HEK293T (cell line): ENCODE measurements at places on chromosomes 4 and X.
A peak's percentile ranks its signal among the peaks of the same experiment; 100 is the strongest.

DNA sequence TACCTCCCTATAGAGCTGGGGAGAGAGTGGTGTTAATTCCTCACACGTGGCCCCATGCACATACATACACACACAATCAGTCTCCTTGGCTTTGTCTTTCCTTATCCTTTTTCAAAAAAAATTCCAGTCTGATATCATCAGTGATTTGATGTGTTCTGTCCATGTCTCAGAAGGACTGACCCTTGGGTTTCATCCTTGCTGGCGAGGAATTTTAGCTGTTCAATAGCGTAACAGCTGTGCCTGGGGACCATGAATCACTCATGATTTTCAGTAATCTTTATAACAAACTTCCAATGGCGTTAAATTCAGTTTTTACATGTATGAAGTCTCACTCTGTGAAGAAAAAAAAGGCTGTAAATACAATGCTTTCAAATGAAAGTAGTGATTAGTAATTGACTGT, 204.6 kb downstream of the RBMX2 start:
- DNase-seq: no peak

DNA sequence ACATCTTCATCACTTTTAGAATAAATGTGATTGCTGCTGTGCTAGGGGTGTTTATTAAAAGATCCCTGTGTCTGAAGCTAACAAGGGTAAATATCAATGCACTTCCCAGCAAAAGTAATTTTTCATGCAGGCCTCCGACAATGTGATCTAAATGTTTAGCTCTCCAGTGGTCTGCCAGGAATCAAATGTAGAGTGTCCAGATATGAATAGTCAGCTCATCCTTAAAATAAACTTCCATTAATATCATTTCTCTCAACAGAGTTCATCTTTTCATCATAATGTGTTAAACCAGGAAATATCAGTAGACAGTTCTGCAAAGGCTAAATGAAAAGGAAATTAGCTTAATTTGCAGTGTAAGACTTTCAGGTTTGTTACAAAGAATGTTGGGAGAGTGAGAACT, 102.2 kb upstream of the EGFL6 start:
- no peak for DNase-seq

DNA sequence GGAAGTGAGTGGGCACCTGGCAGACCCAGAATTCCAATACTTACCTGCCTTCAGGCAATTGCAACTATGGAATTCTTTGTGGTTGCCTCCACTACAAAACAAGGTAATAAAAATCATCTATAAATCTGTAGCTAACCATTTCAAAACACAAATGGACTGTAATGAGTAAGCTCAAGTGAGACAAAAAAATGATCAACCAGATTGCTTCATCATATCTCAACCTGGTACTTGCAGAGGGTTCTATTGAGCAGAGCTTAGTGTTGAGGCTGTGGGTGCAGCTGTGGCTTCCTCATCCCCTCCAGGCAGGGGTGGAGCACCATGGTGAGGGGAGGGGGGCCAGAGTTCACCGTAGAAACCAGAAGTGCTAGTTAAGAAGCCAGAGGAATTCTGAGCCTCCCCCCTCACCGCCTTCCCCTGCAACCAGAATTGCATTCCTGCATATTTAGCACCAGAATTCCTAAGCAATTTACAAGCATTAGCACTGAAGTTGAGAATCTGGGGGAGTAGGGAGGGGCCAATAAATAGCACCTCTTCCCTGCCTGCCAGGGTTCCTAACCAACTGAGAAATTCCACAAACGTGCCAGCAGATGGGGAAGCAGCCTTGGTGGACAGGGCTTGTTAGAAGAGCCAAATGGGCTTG, 11.5 kb downstream of the CTAG1A start:
- DNase-seq: peak; percentile 4

DNA sequence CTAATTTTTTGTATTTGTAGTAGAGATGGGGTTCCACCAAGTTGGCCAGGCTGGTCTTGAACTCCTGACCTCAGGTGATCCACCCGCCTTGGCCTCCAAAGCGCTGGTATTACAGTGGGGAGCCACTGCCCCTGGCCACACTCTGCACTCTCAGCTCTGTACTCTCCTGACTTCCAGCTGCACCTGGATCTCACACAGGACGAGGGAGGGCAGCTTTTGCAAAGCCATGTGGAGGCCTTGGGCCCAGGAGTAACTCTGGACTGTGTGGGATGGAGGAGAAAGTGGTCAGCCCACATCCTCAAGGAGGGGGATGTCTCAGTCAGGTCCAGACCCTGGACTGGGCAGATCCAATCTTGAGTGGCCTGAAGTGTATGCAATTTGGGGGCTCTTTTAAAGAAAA, 23.0 kb downstream of the NAT8L start:
- DNase-seq: no peak

- no peak for DNase-seq
Observed at GRCh38 chrX:41895826-41896225, 27.5 kb downstream of the CASK start.

- DNase-seq: no peak
Observed at GRCh38 chrX:44903830-44904530, 31.0 kb downstream of the KDM6A start.

GRCh38 chrX:131745942-131746489, 202.1 kb downstream of the OR13H1 start:
- no peak for DNase-seq

DNA sequence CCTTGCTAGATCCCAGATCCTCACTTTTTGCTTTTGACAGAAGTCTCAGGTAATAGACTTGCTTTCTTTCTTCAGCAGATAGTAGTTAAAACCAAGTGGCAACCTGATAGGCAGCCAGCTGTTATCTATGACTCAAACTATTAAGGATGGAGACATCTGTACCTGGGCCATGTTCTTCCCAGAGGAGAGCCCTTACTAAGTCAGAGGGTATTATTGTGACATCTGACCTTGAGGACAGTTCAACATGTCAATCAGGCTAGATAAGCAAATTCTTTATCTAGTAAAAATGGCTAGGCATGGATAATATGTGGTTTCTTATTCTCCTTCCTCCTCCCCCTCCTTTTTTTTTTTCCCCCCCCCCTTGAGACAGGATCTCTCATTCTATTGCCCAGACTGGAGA, 39.2 kb downstream of the TRIM2 start:
- DNase-seq: no peak

DNA sequence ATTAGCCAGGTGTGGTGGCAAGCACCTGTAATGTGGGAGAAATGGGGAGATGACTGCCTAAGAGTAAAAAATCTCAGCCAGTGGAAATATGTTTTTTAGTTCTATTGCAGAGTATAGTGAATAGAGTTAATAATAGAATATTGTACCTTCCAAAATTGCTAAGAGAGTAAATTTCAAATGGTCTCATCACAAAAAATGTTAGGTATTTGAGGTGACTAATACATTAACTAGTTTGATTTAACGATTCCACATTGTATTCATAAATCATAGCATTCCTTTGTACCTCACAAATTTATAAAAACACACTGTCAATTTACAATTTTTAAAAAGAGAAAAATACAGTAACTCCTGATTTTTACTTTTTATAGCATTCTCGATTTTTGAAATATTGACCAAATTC, 681.5 kb upstream of the EPHA5 start:
- DNase-seq: no peak

GRCh38 chr4:6942238-6942800, 32.7 kb downstream of the TBC1D14 start:
- no peak for DNase-seq

DNA sequence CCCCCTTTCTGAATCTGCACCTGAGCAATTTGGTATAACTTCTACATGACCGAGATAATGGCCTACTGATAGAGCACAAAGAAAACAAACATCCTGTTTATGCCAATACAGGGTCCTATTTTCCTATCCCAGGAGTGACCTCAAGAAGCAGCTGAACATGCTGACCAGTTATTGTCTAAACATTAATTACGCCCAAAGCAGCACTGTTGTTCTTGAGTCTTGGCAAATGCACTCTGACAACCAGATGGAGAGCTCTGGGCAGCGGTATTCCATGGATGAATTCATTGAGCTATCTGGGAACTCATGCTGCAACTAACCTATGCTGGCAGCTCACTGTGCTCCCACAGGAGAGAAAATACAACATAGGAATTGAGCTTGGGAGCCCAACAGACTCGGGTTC, 52.6 kb downstream of the PCYT1B start:
- no peak for DNase-seq

GRCh38 chr4:17187003-17187402, 288.6 kb upstream of the LDB2 start:
- DNase-seq: no peak

DNA sequence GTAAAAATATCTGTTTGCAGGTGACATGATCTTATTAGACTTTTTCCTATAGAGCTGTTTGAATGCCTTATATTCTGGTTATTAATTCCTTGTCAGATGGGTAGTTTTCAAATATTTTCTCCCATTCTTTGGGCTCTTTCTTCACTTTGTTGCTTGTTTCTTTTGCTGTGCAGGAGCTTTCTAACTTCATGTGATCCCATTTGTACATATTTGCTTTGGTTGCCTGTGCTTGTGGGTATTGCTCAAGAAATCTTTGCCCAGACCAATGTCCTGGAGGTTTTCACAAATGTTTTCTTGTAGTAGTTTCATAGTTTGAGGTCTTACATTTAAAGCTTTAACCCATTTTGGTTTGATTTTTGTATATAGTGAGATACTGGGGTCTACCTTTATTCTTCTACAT, 63.0 kb downstream of the MAGED1 start:
- DNase-seq: no peak

GRCh38 chr4:139603576-139604410, 47.8 kb upstream of the SETD7 start:
- DNase-seq: peak; percentile 61

DNA sequence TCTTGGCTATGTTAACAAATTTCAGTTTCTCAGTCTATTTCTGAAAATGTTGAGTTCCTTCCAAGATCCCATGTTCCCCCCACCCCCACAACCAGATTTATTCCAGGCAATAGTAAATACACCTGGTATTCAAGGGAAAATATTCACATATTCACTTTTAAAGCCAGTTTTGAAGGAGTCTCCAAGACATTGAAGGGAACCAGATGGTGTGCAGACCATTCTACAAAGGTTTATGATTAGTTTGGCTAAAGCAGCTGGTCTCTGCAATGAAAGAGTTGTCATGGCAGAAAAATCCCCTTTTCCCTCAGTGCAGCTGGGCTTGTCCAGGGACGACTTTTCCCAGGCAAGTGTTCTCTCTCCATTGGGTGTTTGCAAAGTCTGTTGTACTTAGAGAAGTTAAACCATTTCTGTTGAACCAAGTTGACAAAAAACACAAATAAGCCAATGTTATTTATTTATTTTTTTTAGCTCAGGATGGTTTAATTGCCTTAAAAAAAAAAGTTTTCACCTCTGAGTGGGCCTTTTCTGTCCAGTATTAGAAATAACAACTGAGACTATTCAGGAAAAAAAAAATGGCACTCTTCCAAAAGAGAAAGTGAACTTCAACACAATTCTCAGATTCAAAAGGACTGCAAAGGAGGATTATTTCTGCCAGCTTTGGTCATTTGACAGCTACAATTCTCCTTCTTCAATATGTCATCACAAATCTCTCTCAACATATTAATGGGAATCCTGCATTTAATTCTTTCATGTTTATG, 410.6 kb downstream of the IL1RAPL1 start:
- no peak for DNase-seq

GRCh38 chrX:124925681-124926080, 394.0 kb upstream of the TEX13C start:
- DNase-seq: no peak

DNA sequence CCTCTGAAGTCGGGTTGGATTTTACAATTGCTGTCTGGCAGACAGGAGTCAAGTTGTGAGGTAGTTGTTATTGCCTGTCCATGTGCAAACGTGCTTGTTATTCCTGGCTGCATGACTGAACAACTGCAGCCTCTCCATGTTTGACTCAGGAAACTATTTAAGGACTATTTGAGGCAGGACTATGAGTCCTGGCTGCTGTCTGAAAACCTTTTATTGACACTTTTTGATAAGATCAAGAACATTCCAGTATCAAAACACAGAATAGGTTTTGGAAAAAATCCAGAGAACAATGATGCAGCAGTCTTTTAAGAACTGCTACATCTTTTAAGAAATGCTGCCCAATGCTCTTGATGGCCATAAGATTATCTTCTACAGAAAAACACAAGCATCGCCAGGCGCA, 10.0 kb upstream of the SPRY1 start:
- DNase-seq: no peak

DNA sequence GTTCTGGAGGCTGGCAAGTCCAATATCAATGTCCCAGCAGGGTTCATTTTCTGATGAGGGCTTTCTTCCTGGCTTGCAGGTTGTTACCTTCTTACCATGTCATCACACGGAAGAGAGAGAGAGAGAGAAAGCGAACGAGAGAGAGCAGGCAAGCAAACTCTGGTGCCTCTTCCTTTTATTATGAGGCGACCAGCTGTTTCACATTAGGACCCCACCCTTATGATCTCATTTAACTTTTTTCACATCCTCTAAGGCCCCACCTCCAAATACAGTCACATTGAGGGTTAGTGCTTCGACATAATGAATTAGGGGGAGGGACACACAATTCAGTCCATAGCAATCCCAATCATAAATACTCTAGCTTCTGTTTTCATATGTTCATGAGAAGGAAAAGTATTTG, 10.6 kb upstream of the GPR174 start:
- DNase-seq: no peak

DNA sequence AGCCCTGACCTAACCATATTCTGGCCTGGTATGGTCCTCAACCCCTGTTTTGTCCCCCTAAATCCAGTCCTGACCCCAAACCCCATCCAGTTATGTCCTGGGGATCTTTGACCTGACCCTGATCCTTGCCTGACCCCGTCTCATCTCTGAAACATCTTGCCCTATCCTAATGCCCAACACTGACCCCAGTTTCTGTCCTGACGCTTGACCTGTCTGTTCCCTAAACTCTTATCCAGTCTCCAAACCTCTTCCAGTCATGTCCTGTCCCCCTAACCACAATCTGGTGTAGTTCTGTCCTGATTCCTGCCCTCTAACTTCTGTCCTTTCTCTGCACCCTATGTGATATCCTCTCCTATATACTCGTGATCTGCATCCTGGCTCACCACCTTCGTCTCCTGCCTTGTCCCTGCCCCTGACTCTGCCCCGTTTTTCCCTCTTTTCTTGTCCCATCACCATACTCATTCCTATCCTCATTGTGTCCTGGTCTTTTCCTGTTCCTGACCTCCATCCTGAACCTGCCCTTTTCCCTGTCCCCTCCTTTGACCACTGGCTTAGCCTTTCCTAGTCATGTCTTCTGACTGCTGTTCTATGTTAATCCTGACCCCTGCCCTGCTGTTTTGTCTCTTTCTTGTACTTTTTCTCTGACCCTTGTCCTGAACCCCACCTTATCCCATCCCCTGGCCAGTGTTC, 4.6 kb upstream of the CCDC120 start:
- no peak for DNase-seq

- DNase-seq: no peak
Observed at GRCh38 chr4:164204434-164204833, 549.5 kb upstream of the SMIM31 start.

- DNase-seq: no peak
Observed at GRCh38 chr4:111957997-111958396, 187.3 kb upstream of the FAM241A start.
